ENCODE measurements at places on chromosomes 2 and 18.

- DNase-seq, result no peak
Observed at GRCh38 chr2:227739351-227739750, 6.3 kb upstream of the SCYGR8 start.

DNA sequence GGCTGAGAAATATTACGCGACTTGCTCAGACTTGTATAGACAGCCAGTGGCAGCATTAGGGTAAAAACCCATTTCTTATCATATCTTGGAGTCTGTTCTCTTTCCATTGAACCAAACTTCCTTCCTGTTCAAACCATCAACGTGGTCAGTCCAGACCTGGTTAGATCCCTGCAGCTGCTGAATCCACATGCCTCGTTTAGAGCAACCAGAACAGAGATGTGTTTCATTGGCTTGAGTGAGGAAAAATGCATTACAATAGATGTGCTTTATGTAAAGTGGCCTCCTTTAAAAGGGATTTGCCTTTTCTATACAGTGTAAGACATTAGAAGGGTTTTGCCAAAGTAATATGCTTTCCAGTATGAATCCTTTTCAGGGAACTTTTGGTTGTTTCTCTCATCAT is 232.4 kb downstream of the MEIS1 start:
- DNase-seq, result no peak

DNA sequence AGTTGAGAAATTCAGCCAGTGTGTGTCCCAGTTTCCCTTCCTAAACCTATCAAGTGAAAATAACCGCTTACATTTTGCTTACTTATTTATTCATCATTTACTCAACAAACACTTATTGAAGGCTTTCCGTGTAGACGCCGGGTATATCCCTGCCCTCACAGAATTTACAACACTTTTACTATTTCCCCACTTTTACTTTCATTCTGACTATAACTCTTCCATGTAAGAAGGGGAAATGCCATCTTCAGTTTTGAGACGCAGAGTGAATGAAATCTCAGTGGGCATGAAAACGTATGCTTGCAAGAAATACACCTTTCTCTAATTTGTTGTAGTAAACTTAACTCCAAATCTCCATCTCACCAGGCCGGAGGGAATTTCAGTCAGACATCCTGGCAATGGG is 251.0 kb upstream of the CHAC2 start:
- DNase-seq, result no peak

- DNase-seq, result no peak
Observed at GRCh38 chr2:30915486-30915885, 108.2 kb upstream of the CAPN13 start.

Data from NCI-H2081 (cell line).